ENCODE measurements at places on chromosomes 7 and 10. TPM values are rescaled to one million over a fixed set of nuclear protein-coding genes. Genes with fewer than 3 reads are reported as not detected.

HPSE2 gene
- not detected for total RNA-seq

ZNF511 gene
- 42.3 TPM for total RNA-seq

AEBP1 gene
- total RNA-seq = 11.6 TPM

SFRP4 gene
- total RNA-seq = not detected

PLPP4 gene
- 0.31 TPM for total RNA-seq

C10orf67 gene
- total RNA-seq = 0.11 TPM

POLR2J gene
- total RNA-seq = 69.9 TPM

PPP1R17 gene
- not detected for total RNA-seq

SAP25 gene
- not detected for total RNA-seq

TAS2R41 gene
- not detected for total RNA-seq

ZNF853 gene
- total RNA-seq = 0.07 TPM

UCN3 gene
- total RNA-seq = not detected

SMO gene
- total RNA-seq = 10.9 TPM

CYP3A4 gene
- not detected for total RNA-seq

LRRC4 gene
- total RNA-seq = 0.35 TPM
